Transverse colon (tissue), 4 donors: ENCODE measurements at places on chromosomes 7 and 10. TPM values are rescaled to one million over a fixed set of nuclear protein-coding genes. Genes with fewer than 3 reads are reported as not detected.

Gene ACSL5
- 315 TPM for total RNA-seq

Gene GIMAP7
- 1.00 TPM for total RNA-seq

Gene MACC1
- total RNA-seq, result 8.5 TPM

Gene CLDN4
- 555 TPM for total RNA-seq

Gene MALRD1
- 0.82 TPM for total RNA-seq

DNA sequence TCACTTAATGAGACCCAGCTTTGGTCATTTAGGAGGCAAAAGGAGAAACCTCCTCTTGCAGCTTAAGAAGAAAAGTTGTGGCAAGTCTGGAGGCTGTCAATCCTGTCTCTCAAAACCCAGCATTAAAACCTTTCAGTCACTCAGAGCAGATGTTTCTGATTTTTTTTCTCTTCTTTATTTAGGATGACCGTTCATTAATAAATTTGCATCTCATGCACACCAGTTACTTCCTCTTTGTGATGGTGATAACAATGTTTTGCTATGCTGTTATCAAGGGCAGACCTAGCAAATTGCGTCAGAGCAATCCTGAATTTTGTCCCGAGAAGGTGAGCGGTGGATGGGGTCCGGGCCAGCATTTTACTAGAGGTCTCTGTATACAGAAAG is 32.0 kb downstream of the TMEM248 start:
- no peak overlapping the region for H3K27ac ChIP-seq
- H3K36me3 ChIP-seq, result no peaks in the 10 kb centered on the region
- no peak overlapping the region for H3K4me3 ChIP-seq

GRCh38 chr10:75450644-75451640 is 19.5 kb downstream of the LRMDA start:
- H3K27ac ChIP-seq, result no peak overlapping the region
- peaks cover 14% of the 10 kb centered on the region for H3K4me1 ChIP-seq
- H3K36me3 ChIP-seq, result no peaks in the 10 kb centered on the region
- no peaks in the 10 kb centered on the region for H3K27me3 ChIP-seq
- H3K4me3 ChIP-seq, result no peak overlapping the region

DNA sequence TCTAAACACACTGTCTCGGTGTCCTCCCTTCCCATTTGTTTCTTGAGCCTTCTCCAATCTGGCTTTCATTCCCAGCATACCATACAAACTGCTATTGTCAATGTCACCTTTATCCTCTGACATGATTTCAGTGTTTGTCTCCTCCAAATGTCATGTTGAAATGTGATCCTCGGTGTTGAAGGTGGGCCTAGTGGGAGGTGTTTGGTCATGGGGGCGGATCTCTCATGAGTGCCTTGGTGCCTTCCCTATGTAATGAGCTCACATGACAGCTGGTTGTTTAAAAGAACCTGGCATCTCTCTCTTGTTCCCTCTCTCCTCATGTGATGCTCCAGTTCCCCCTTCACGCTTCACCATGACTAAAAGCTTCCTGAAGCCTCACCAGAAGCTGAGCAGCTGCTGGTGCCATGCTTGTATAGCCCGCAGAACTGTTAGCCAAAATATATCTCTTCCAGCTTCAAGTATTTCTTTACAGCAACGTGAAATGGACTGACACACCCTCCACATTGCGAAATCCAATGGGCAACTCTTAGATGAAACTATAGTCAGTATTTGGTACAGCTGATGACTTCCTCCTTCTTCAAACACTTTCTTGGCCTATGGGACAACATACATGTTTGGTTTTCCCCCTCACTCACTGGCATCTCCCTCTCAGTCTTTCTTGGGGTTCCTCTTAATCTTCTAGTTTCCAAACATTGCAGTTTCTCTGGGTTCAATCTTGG is 27.8 kb downstream of the RNLS start:
- H3K4me1 ChIP-seq, result peaks cover 3% of the 10 kb centered on the region
- no peak overlapping the region for H3K4me3 ChIP-seq
- no peak overlapping the region for H3K27ac ChIP-seq
- H3K36me3 ChIP-seq, result no peaks in the 10 kb centered on the region
- no peaks in the 10 kb centered on the region for H3K27me3 ChIP-seq
- DNase-seq, result no peak

DNA sequence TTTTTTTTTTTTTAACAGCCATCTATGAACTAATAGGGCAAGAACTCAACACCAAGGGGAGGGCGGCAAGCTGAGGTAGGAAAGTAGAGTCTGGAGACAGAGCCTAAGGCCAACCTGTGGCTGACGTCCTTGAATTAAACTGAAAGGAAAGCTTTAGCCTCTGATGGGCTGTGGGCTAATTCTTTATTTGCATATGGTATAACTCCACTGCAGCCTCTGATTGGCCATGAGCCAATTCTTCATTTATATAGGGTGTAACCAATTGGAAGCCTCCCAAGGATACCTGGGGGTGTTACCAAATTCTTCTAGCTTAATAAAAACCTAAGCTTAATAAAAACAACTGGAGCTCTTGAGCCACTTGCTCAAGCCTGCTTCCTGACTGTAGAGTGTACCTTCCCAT is 10.3 kb downstream of the TYW1 start:
- no peaks in the 10 kb centered on the region for H3K4me1 ChIP-seq
- no peak overlapping the region for H3K4me3 ChIP-seq
- H3K36me3 ChIP-seq, result no peaks in the 10 kb centered on the region
- H3K27ac ChIP-seq, result no peak overlapping the region

GRCh38 chr7:86916277-86916825 is 143.1 kb downstream of the ELAPOR2 start:
- H3K4me1 ChIP-seq, result no peaks in the 10 kb centered on the region
- peaks cover 11% of the 10 kb centered on the region for H3K36me3 ChIP-seq
- H3K27ac ChIP-seq, result no peak overlapping the region

DNA sequence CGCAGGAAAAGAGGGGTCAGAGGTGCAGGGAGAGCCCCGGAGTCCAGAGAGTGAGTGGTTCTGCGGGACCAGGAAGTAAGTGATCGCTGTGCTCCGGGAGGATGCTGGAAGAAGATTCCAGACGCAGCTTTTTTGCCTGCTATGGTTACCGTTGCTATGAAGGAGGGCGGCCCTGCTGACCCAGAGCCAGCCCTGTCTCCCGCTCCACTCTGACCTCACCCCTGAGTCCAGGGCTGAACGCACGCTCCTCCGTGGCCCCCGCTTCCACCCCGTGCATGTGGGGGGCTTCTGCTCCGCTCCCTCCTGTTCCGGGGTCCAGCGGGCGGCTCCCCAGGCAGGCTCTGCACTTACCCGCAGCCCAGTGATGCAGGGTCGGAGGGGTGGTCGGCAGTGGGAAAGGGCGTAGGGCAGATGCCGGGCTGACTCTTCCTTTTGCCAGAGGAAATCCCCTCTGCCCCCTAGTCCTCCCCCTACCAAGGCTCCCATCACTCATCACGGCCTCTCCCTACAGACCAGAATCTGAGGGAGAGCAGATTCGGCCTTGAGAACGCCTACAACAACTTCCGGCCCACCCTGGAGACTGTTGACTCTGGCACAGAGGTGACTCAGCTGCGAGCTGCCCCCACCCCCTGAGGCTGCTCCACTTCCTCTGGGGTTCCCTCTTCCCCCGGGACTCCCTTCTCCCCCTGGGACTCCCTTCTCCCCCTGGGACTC is 2.7 kb upstream of the MUC17 start:
- DNase-seq, result peak; percentile 59
- H3K27me3 ChIP-seq, result no peaks in the 10 kb centered on the region
- H3K36me3 ChIP-seq, result peaks cover 3% of the 10 kb centered on the region
- H3K4me3 ChIP-seq, result peak overlapping the region; percentile 6
- H3K4me1 ChIP-seq, result peaks cover 12% of the 10 kb centered on the region

DNA sequence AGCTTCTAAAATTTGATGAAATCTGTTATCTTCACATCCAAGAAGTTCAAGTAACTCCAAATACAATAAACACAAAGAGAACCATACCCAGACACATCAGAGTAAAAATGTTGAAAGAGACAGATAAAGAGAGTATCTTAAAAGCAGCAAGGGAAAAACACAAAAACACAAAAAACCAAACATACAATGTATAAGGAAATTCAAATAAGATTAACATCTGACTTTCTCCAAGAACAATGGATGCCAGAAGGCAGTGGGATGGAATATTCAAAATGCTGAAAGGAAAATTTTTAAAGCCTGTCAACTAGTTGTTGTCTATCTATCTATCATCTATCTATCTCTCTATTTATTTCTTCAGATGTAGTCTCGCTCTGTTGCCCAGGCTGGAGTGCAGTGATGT is 72.4 kb upstream of the MKLN1 start:
- peaks cover 3% of the 10 kb centered on the region for H3K27me3 ChIP-seq
- no peaks in the 10 kb centered on the region for H3K4me1 ChIP-seq
- H3K27ac ChIP-seq, result no peak overlapping the region
- no peak overlapping the region for H3K4me3 ChIP-seq

- no peak overlapping the region for H3K4me3 ChIP-seq
- H3K27ac ChIP-seq, result no peak overlapping the region
- H3K4me1 ChIP-seq, result no peaks in the 10 kb centered on the region
- H3K36me3 ChIP-seq, result no peaks in the 10 kb centered on the region
- peaks cover 8% of the 10 kb centered on the region for H3K27me3 ChIP-seq
Observed at GRCh38 chr10:98076086-98076485, 45.7 kb upstream of the CRTAC1 start.

GRCh38 chr10:129655679-129656031 is 188.6 kb downstream of the MGMT start:
- no peak overlapping the region for H3K4me3 ChIP-seq
- no peaks in the 10 kb centered on the region for H3K4me1 ChIP-seq
